ENCODE measurements at places on chromosomes 7 and 10. TPM values are rescaled to one million over a fixed set of nuclear protein-coding genes. Genes with fewer than 3 reads are reported as not detected.

SPDYE5 gene
- not detected for total RNA-seq

TMEM178B gene
- 0.88 TPM for total RNA-seq

OR6V1 gene
- not detected for total RNA-seq

AGBL3 gene
- 4.3 TPM for total RNA-seq

PRR15 gene
- total RNA-seq: 13.2 TPM

TUBAL3 gene
- total RNA-seq: 1.6 TPM

RBM17 gene
- 62.4 TPM for total RNA-seq

GRCh38 chr10:98587156-98587837 lies 140.6 kb upstream of the HPS1 start:
- H3K36me3 ChIP-seq: no peaks in the 10 kb centered on the region
- peak overlapping the region; percentile 14 for H3K27ac ChIP-seq
- no peaks in the 10 kb centered on the region for H3K4me1 ChIP-seq
- no peak for DNase-seq

GRCh38 chr7:134449680-134450079 lies 9.2 kb downstream of the AKR1B1 start:
- H3K4me1 ChIP-seq: no peaks in the 10 kb centered on the region
- no peak overlapping the region for H3K27ac ChIP-seq
- no peak for DNase-seq
- no peaks in the 10 kb centered on the region for H3K27me3 ChIP-seq
- no peak overlapping the region for H3K4me3 ChIP-seq

DNA sequence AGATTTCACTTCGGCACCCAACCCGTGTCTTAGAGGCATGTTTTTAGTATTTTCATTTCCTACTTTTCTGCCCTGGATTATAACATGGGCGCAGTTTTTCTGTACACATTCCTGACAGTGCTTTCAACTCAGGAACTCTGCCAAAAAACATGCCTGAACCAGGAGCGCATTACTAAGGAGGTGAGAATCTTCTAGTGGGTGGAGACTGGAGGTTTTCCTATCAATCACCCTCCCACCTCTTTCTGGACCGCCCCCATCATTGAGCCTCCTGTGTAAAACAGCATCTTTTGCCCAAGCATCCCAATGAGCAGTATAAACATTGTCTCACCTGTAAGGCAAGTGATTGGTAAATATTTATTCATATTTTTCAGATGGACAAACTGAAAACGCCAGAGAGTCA lies 53.2 kb downstream of the STK17A start:
- peak overlapping the region; percentile 58 for H3K27ac ChIP-seq
- H3K36me3 ChIP-seq: no peaks in the 10 kb centered on the region
- H3K4me3 ChIP-seq: no peak overlapping the region
- no peaks in the 10 kb centered on the region for H3K4me1 ChIP-seq
- DNase-seq: peak; percentile 71

DNA sequence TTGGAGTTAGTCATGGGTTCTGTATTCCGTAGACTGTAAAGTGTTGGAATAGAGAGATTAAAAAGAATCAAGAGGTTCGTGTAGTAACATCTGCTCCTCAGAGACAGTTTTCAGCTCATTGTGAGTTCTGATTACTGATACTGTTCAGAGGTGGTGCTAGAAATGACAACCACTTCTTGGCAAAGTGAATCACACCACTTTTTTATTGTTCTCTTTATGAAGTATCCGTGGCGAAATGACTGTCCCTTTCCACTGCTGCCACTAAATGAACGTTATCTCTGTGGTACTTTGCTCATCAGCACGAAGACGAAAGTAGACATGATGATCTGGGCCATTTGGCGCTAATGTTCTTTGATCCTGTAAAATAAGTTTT lies 860 bp downstream of the RPP30 start:
- DNase-seq: no peak
- H3K4me1 ChIP-seq: no peaks in the 10 kb centered on the region
- H3K4me3 ChIP-seq: peak overlapping the region; percentile 78
- no peaks in the 10 kb centered on the region for H3K27me3 ChIP-seq

GRCh38 chr7:94252971-94253370 lies 141.7 kb upstream of the COL1A2 start:
- H3K4me1 ChIP-seq: no peaks in the 10 kb centered on the region
- no peaks in the 10 kb centered on the region for H3K36me3 ChIP-seq
- no peaks in the 10 kb centered on the region for H3K27me3 ChIP-seq
- no peak overlapping the region for H3K4me3 ChIP-seq
- no peak overlapping the region for H3K27ac ChIP-seq
- no peak for DNase-seq

DNA sequence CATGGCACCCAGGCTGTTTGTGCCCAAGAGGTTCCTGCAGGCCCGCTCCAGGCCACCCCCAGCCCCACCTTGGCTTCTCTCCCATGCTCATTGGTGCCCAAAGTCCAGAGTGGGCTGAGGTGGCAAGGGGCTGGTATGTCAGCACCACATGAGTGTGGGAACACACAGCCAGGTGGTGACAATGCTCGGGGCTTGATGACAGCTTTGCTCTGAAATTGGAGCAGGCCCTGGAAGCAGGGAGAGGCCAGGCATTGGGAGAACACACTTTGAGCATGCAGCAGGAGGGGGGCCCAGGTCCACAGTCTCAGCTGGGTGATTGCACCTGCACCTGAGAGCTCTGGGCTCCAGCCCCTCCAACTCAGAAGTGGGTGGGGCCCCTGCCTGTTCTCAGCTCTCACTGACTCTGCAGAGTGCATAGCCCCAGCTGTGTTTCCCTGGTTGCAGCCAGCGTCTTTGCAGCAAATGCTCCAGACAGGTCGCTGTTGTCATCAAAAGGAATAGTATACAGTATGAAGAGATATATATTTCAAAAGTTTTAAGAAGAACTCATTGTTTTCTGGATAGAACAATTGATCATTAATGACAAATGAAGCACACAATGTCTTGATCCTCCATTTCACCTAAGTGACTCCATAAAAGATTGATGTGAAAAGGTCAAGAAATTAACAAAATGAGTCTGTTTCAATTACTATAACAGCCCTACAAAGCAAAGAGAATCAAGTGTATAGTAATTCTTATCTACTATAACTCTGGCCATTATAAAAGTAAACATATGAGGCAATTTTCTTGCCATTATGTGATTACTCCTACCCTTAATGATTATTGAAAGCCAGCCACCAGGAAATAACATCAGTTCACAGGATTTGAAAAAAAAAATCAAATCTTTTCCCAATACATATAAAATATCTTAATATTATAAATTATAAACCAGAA lies 848.1 kb downstream of the PCDH15 start:
- no peaks in the 10 kb centered on the region for H3K4me1 ChIP-seq
- no peaks in the 10 kb centered on the region for H3K27me3 ChIP-seq
- H3K27ac ChIP-seq: no peak overlapping the region
- H3K4me3 ChIP-seq: no peak overlapping the region
- no peak for DNase-seq
- H3K36me3 ChIP-seq: no peaks in the 10 kb centered on the region

DNA sequence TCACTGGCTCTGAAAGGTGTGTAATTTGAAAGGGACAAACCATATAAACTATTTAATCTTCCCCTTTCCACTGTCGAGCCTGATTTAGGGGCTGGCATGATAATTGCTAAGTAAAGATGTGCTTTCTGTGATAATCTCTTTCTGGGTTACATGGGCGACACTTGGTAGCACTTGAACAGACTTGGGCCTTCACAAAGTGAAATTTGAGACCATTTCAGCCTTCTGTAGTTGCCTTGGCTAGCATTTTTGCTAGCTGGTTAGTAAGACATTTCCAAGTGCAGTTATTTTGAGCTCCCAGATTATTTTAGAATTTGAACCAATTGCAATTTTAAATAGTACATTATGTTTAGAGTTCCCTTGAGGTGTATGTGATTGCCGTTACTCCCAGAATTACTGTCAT lies 432.7 kb upstream of the GALNT17 start:
- H3K27ac ChIP-seq: no peak overlapping the region
- peaks cover 5% of the 10 kb centered on the region for H3K4me1 ChIP-seq
- H3K36me3 ChIP-seq: no peaks in the 10 kb centered on the region
- no peak overlapping the region for H3K4me3 ChIP-seq

DNA sequence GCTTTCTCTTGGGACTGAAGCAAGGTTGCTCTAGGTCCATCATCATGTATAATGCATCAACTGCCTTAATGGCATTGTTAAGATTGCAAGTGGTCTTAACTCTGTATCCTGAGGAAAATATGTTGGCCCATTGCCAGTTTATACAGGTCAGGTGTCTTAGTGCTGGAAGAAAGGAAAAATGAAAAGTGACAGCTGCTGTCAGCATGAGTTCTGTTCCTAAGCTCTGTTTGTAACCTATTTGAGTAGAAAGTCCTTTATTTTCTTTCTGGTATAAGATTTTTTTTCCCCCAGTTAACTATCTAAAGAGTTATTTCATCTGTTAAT lies 127.2 kb downstream of the SRI start:
- no peaks in the 10 kb centered on the region for H3K27me3 ChIP-seq
- H3K36me3 ChIP-seq: no peaks in the 10 kb centered on the region
- DNase-seq: no peak
- H3K4me3 ChIP-seq: no peak overlapping the region
- no peaks in the 10 kb centered on the region for H3K4me1 ChIP-seq
- H3K27ac ChIP-seq: no peak overlapping the region

- H3K4me3 ChIP-seq: no peak overlapping the region
- H3K36me3 ChIP-seq: no peaks in the 10 kb centered on the region
- no peak overlapping the region for H3K27ac ChIP-seq
- no peaks in the 10 kb centered on the region for H3K27me3 ChIP-seq
- DNase-seq: peak; percentile 45
Observed at GRCh38 chr7:150947241-150947745, 30.8 kb downstream of the KCNH2 start.

- DNase-seq: peak; percentile 76
- peak overlapping the region; percentile 77 for H3K4me3 ChIP-seq
- peak overlapping the region; percentile 90 for H3K27ac ChIP-seq
- H3K4me1 ChIP-seq: no peaks in the 10 kb centered on the region
- H3K36me3 ChIP-seq: no peaks in the 10 kb centered on the region
Observed at GRCh38 chr7:79452032-79452494, 1.4 kb downstream of the MAGI2 start.

GRCh38 chr7:137390076-137390475 lies 46.5 kb upstream of the PTN start:
- H3K27me3 ChIP-seq: no peaks in the 10 kb centered on the region
- H3K27ac ChIP-seq: no peak overlapping the region
- DNase-seq: no peak
- no peaks in the 10 kb centered on the region for H3K4me1 ChIP-seq
- H3K4me3 ChIP-seq: no peak overlapping the region
- no peaks in the 10 kb centered on the region for H3K36me3 ChIP-seq

DNA sequence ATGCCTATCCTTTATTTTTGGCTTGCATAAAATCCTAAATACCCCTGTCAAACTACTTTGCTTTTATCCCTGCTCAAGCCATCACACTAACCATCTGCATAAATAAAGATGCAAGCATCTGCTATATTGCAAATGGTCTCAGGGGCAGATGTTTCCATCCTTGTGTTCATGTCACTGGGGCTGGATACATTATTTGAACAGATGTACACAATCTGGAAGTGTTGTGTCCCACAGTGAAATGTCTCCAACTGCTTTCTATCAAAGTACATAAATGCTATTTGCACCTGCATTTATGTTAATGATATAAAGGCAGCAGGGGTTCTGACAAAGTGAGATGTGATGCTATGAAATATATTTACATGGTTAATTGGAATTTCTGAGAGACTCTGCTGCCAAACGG lies 163.1 kb downstream of the ZNF438 start:
- H3K27me3 ChIP-seq: no peaks in the 10 kb centered on the region
- no peak overlapping the region for H3K4me3 ChIP-seq
- H3K4me1 ChIP-seq: no peaks in the 10 kb centered on the region
- no peaks in the 10 kb centered on the region for H3K36me3 ChIP-seq
- no peak overlapping the region for H3K27ac ChIP-seq

- H3K36me3 ChIP-seq: no peaks in the 10 kb centered on the region
- H3K27me3 ChIP-seq: no peaks in the 10 kb centered on the region
- no peaks in the 10 kb centered on the region for H3K4me1 ChIP-seq
- no peak for DNase-seq
- H3K27ac ChIP-seq: no peak overlapping the region
Observed at GRCh38 chr10:28139138-28139537, 140.3 kb upstream of the ODAD2 start.

GRCh38 chr7:91242097-91242844 lies 22.0 kb upstream of the FZD1 start:
- no peaks in the 10 kb centered on the region for H3K27me3 ChIP-seq
- no peak for DNase-seq
- no peak overlapping the region for H3K27ac ChIP-seq
- H3K4me1 ChIP-seq: no peaks in the 10 kb centered on the region

GRCh38 chr7:47192978-47193377 lies 388.9 kb downstream of the TNS3 start:
- H3K36me3 ChIP-seq: no peaks in the 10 kb centered on the region
- DNase-seq: no peak
- H3K4me3 ChIP-seq: no peak overlapping the region
- no peaks in the 10 kb centered on the region for H3K4me1 ChIP-seq
- no peak overlapping the region for H3K27ac ChIP-seq

DNA sequence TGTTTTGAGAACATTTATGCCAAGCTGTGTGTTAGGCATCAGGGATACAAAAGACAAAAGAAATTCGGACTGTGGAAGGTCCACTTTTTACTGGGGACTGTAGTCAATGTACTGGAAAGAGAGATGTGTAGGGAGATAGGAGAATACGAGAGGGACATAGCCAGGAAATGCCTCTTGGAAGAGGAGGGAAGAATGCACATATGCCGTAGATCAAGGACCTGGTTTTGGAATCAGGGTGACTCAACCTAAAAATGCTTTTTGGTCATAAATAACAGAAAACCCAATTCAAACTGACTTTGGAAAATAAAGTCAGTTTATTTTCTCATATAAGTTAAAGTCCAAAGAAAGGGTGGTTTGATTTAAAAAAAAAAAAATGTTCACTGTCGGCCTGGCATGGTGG lies 140.3 kb upstream of the TCF7L2 start:
- H3K4me3 ChIP-seq: no peak overlapping the region
- H3K27me3 ChIP-seq: no peaks in the 10 kb centered on the region
- H3K4me1 ChIP-seq: no peaks in the 10 kb centered on the region
- no peak overlapping the region for H3K27ac ChIP-seq

- H3K27me3 ChIP-seq: no peaks in the 10 kb centered on the region
- H3K27ac ChIP-seq: no peak overlapping the region
- H3K4me3 ChIP-seq: no peak overlapping the region
- no peaks in the 10 kb centered on the region for H3K36me3 ChIP-seq
Observed at GRCh38 chr10:62900829-62901571, 84.8 kb upstream of the EGR2 start.

- H3K27me3 ChIP-seq: no peaks in the 10 kb centered on the region
- no peaks in the 10 kb centered on the region for H3K4me1 ChIP-seq
- H3K4me3 ChIP-seq: no peak overlapping the region
- no peaks in the 10 kb centered on the region for H3K36me3 ChIP-seq
- no peak overlapping the region for H3K27ac ChIP-seq
Observed at GRCh38 chr10:12387561-12388210, 38.3 kb downstream of the CAMK1D start.

GRCh38 chr10:14450041-14450491 lies 119.3 kb upstream of the FRMD4A start:
- H3K4me3 ChIP-seq: no peak overlapping the region
- H3K4me1 ChIP-seq: no peaks in the 10 kb centered on the region
- no peak for DNase-seq
- H3K36me3 ChIP-seq: no peaks in the 10 kb centered on the region
- H3K27ac ChIP-seq: no peak overlapping the region
- no peaks in the 10 kb centered on the region for H3K27me3 ChIP-seq

Measured in breast epithelium (tissue), 4 donors.